ENCODE measurements at places on chromosomes 12 and 14. TPM values are rescaled to one million over a fixed set of nuclear protein-coding genes. Genes with fewer than 3 reads are reported as not detected.
A peak's percentile ranks its signal among the peaks of the same experiment; 100 is the strongest.

GDF11 gene
- 6.4 TPM for total RNA-seq

SMIM41 gene
- total RNA-seq, result 0.24 TPM

RNASE3 gene
- total RNA-seq, result not detected

SLC6A13 gene
- 0.38 TPM for total RNA-seq

KRT82 gene
- total RNA-seq, result not detected

MUCL1 gene
- not detected for total RNA-seq

PTPRQ gene
- not detected for total RNA-seq

NTF3 gene
- not detected for total RNA-seq

TSHR gene
- total RNA-seq, result 0.17 TPM

IAPP gene
- total RNA-seq, result not detected

OTX2 gene
- not detected for total RNA-seq

DNA sequence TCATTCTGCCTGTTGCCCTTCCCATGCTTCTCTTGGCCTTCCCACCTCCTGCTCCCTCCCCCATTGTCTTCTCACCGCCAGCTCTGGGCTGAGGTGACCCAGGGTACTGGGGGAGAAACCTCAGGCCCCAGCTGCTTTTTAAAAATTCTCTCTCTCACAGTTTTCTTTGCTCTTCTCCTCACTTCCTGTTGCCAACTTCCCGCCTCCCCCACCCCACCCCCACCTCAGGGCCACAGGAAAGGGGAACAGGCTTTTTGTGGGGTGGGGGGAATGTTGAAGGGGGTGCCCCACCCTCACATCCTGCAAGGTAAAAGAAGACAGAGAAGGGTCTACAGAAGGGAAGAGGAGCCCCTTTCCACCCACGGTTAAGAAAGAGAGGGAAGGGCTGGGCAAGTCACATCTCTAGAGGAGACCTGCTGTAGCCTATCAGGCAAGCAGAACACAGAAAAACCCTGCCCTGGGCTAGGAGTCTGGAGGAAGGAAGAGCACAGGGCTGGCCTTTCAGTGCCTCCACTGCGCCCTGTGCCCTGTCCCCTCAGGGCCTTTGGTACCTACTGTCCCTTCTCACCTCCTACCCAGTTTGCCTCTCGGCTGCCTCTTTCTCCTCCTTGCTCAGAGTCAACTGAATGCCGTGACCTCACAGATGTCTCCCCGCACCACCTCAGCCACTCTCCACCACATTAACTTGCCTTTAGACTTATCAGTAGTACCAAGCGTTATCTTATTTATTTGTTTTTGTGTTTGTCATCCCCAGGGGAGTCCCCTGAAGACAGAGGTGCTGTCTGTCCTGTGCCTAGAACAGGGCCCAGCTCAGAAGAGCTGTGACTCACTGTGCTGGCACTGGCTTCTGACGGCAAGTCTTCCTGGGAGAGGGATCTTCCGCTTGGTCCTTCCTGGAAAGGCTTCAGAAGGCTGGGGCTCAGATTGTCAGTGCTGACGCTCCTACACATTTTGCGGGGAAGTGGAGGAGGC lies 1.7 kb downstream of the ARHGAP9 start:
- H3K27me3 ChIP-seq, result no peaks in the 10 kb centered on the region
- H3K4me3 ChIP-seq, result peak overlapping the region; percentile 93
- H3K36me3 ChIP-seq, result peaks cover 16% of the 10 kb centered on the region
- peaks cover 82% of the 10 kb centered on the region for H3K4me1 ChIP-seq
- peak; percentile 43 for DNase-seq

- no peak overlapping the region for H3K4me3 ChIP-seq
- no peaks in the 10 kb centered on the region for H3K4me1 ChIP-seq
- H3K27me3 ChIP-seq, result no peaks in the 10 kb centered on the region
- H3K27ac ChIP-seq, result no peak overlapping the region
Measured at GRCh38 chr12:127583041-127583440, 683.9 kb upstream of the TMEM132C start.

- DNase-seq, result no peak
- H3K27ac ChIP-seq, result no peak overlapping the region
- peaks cover 27% of the 10 kb centered on the region for H3K4me1 ChIP-seq
- H3K36me3 ChIP-seq, result peaks cover 48% of the 10 kb centered on the region
Measured at GRCh38 chr14:89252887-89253532, 164.0 kb downstream of the FOXN3 start.

DNA sequence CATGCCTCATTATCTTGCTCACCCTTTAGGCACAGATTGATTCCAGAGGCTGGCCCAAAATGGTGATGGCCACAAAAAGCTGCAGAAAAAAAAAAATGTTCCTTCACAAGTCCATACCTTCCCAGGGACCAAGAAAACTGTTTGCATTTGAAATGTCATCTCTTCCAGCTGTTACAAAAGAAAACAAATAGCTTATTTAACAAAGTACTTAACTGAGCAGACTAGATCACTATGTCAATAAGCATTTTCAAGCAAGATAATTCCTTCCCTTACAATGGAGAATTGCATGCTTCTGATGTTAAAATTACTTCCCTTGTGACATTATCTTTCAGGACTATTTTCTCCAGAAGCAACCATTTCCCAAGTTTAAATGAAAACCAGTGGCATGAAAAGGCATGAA lies 377.9 kb upstream of the KITLG start:
- H3K4me1 ChIP-seq, result no peaks in the 10 kb centered on the region
- H3K27me3 ChIP-seq, result no peaks in the 10 kb centered on the region
- no peak for DNase-seq
- no peak overlapping the region for H3K4me3 ChIP-seq

- H3K36me3 ChIP-seq, result no peaks in the 10 kb centered on the region
- no peaks in the 10 kb centered on the region for H3K27me3 ChIP-seq
- no peaks in the 10 kb centered on the region for H3K4me1 ChIP-seq
- no peak overlapping the region for H3K27ac ChIP-seq
- no peak for DNase-seq
Measured at GRCh38 chr12:107053709-107054108, 39.6 kb downstream of the CRY1 start.

DNA sequence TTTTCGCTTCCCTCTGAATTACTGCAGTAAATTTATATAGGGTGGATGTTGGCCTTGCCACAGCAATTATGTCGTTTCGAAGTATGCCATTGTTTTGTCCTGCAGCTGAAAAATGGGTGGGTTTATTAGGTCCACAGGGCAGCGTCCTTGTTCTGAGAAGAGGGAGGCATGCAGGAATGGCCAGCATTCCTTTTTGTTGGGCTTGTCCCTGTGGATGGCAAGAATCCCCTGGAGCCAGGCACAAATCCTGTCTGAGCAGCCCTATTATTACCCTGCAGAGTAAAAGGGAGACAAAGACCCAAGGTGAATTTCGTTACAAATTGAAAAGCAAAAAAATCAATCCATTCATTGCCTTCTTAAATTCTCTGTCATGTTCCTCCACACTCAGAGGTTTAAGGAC lies 88.1 kb downstream of the CHST11 start:
- H3K27me3 ChIP-seq, result no peaks in the 10 kb centered on the region
- DNase-seq, result no peak
- H3K4me3 ChIP-seq, result no peak overlapping the region
- H3K27ac ChIP-seq, result no peak overlapping the region

DNA sequence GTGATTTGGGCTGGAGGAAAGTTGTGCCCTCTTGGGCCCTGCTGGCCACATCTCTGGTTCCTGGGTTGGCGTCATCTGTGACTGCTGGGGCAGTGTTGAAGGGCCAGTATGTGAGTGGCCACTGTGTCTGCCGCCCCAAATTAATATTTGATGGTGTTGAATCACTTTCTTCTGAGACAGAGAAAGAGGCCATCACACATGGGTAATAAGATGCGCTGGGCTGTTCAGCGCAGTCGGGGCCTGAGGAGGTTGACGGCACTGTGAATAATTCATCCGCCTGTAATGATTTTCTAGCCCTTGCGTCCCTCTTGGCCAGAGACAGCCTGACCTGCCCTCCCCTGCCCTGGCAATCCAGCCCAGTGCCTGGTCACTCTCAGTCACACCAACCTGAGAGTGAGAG lies 56.2 kb upstream of the BEGAIN start:
- no peaks in the 10 kb centered on the region for H3K36me3 ChIP-seq
- no peak for DNase-seq
- peaks cover 10% of the 10 kb centered on the region for H3K4me1 ChIP-seq
- peaks cover 16% of the 10 kb centered on the region for H3K27me3 ChIP-seq
- no peak overlapping the region for H3K27ac ChIP-seq

GRCh38 chr14:90815572-90815821 lies 733 bp downstream of the TTC7B start:
- DNase-seq, result no peak
- peak overlapping the region; percentile 69 for H3K4me3 ChIP-seq
- no peaks in the 10 kb centered on the region for H3K36me3 ChIP-seq
- no peaks in the 10 kb centered on the region for H3K4me1 ChIP-seq

DNA sequence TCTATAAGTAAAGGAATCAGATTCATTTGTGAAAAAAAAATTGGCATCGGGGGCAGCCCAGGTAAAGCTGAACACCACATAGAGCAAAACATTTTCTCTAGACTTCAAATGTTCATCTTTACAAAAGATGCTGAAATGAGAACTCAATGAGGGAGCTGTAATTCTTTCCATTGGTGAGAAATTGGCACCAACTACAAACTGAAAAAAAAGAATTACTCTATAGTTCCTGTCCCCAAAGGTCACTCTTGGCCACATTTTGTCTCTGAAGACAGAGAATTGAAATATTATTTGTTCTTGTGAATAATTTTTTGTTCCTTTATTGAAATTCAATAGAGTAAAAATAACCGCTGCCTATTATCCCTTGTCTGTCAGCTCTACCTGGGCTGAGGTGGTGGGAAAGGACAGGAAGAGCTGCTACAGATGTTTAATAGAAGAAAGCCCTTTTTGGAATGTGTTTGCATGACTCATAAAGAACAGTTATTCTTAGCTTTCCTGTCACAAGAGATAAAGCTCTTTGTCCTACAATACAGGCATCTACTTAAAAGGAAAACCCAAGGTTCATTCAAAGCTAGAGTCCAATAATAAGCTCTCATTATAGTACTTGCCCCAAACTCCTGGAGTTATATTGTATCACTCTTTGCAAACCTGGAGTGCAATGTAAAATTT lies 380.1 kb upstream of the KITLG start:
- no peaks in the 10 kb centered on the region for H3K27me3 ChIP-seq
- no peaks in the 10 kb centered on the region for H3K36me3 ChIP-seq
- DNase-seq, result no peak
- H3K27ac ChIP-seq, result no peak overlapping the region
- no peak overlapping the region for H3K4me3 ChIP-seq

GRCh38 chr12:132623072-132623869 lies 4.7 kb downstream of the P2RX2 start:
- no peak overlapping the region for H3K27ac ChIP-seq
- DNase-seq, result no peak
- H3K4me1 ChIP-seq, result no peaks in the 10 kb centered on the region
- H3K36me3 ChIP-seq, result peaks cover 14% of the 10 kb centered on the region

DNA sequence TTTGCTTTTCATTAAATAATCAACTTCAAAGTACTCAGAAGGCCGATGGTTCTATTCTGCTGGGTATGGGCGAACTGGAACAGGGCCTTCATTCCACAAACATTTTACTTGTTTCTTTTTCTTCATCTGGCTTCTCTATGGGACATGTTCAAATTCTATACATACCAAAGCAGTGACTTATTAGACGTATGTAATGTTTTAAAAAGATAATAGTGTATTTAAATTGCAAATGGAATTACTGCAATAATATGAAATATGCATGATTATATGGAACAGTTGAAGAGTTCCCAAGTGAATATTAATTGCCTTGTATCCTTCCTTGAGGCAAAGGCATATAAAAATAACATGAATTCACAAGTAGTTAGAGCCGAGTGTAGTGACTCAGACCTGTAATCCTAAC lies 75.5 kb downstream of the FAR2 start:
- H3K4me1 ChIP-seq, result no peaks in the 10 kb centered on the region
- H3K4me3 ChIP-seq, result no peak overlapping the region
- no peak overlapping the region for H3K27ac ChIP-seq
- DNase-seq, result no peak
- H3K27me3 ChIP-seq, result no peaks in the 10 kb centered on the region
- H3K36me3 ChIP-seq, result no peaks in the 10 kb centered on the region

- no peak overlapping the region for H3K27ac ChIP-seq
- H3K27me3 ChIP-seq, result no peaks in the 10 kb centered on the region
- no peak overlapping the region for H3K4me3 ChIP-seq
- H3K36me3 ChIP-seq, result no peaks in the 10 kb centered on the region
- no peak for DNase-seq
Measured at GRCh38 chr12:57145460-57146059, 1.9 kb downstream of the LRP1-AS start.

DNA sequence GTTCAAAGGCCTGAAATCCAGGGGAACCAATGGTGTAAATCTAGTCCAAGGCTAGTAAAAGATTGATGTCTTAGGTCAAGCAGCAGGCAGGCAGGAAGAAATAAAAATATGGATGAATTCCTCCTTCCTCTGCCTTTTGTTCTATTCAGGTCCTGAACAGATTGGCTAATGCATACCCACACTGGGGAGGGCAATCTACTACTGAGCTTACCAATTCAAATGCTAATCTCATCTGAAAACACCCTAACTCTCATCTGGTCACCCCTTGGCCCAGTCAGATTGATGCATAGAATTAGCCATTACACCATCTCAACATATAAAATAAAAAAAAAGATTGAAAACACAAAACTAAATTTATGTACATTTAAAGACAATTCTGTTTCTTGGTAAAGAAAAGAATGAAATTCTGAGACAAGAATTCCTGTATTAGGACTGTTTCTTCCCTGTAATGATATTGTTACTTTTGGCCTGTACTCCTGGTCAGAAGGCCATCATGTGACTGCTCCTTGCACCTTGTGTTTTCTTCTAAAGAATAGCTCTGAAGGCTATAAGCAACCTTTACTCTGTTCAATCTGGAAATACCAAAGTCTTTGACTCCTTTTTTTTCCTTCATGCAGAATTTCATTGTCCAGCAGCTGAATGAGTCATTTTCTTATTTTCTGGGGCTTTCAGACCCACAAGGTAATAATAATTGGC lies 19.9 kb downstream of the CLEC6A start:
- H3K27me3 ChIP-seq, result peaks cover 20% of the 10 kb centered on the region
- DNase-seq, result no peak
- H3K4me1 ChIP-seq, result no peaks in the 10 kb centered on the region
- H3K4me3 ChIP-seq, result no peak overlapping the region

DNA sequence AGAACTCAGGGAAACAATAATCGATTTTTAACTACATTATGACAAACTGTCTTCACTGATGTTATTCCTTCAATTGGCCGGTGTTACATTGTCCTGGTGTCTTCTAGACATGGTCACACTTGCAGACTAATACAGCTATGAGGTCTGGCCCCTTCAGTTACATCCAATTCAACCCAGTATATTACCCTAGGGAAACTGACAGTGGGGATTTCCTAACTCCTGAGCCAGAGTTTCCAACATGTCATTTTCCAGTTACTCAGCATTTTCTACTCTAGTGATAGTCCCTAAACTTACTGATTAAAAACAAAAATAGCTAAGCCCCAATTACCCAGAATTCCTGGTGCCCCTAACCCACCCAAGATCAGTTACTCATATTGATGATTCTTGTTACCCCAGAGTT lies 21.1 kb downstream of the IFNG start:
- H3K27me3 ChIP-seq, result no peaks in the 10 kb centered on the region
- no peak overlapping the region for H3K4me3 ChIP-seq
- peaks cover 3% of the 10 kb centered on the region for H3K4me1 ChIP-seq
- no peak for DNase-seq
- no peaks in the 10 kb centered on the region for H3K36me3 ChIP-seq

All from activated B cell treated with CpG ODN at 0.5 μM for 24 hours (primary cell).